ENCODE measurements at places on chromosomes 6 and 20.

DNA sequence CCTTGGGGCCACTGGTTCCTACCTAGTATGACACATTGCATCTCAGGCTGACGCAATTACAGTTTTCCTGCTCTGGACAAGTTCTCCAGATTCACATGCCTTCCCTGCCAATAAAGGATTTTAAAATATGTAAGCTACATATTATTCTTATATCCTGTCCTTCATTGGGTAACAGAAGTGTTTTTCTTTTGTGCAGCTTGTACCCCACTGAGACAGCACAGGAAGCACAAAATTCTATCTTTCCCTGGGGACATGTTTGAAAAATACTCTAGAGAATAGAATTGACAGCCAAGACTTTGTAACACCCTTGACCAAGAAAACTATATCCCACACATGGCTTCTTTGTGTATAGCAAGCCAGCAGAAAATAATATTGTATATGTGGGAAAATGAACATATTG lies 456.8 kb downstream of the MAFB start:
- DNase-seq: no peak

DNA sequence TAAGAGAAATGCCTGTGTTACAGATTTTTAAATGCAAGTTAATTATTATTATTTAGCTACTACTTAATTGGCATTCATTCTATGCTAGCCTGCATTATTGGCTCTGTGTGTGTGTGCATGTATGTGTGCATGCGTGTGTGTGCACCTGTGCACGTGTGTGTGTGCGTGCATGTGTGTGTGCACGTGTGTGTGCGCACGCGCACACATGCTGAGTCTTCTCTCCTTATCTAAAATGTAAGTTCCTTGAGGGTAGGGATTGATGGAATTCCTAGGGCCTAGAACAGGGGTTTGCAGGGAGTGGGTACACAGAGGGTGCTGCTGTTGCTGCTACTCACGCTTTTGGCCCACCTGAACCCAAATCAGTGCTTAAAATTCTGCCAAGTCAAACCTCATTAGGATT lies 43.8 kb upstream of the NEDD9 start:
- no peak for DNase-seq

DNA sequence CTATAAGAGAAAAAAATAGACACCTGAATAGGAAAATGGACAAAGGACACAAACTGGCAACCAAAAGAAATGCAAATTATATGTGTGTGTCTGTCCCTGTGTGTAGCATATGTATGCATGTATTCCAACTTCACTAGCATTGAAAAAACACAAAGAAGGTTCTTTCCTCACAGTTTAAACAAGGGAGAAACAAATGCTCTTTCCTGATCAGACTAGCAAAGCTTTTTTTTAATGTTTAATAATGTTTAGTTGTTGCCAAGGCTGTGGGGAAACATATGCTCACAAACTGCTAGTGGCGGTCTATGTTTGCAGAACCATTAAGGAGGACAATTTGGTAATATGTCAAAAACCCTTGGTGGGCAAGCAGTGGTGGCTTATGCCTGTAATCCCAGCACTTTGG lies 22.4 kb downstream of the SMLR1 start:
- no peak for DNase-seq

DNA sequence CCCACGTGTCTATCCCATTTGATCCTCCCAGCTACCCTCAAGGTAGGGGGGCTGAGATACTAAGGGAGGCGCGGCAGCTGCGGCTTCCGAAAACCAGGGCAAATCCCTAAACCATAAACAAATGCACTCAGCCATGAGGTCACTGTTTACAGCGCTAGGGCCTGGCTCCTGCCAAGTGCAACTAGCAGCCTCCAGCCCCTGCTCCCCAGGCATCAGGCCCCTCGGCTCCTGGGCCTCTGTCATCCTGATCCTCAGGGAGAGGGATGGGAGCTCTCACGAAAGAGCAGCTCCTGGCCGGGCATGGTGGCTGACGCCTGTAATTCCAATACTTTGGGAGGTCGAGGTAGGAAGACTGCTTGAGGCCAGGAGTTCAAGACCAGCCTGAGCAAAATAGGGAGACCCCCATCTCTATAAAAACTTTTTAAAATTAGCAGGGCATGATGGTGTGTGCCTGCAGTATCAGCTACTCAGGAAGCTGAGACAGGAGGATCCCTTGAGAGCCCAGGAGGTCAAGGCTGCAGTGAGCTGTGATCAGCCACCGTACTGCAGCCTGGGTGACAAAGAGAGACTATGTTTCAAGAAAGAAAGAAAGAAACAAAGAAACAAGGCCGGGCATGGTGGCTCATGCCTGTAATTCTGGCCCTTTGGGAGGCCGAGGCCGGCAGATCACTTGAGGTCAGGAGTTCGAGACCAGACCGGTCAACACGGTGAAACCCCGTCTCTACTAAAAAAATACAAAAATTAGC lies 42.5 kb upstream of the TLDC2 start:
- DNase-seq: no peak

DNA sequence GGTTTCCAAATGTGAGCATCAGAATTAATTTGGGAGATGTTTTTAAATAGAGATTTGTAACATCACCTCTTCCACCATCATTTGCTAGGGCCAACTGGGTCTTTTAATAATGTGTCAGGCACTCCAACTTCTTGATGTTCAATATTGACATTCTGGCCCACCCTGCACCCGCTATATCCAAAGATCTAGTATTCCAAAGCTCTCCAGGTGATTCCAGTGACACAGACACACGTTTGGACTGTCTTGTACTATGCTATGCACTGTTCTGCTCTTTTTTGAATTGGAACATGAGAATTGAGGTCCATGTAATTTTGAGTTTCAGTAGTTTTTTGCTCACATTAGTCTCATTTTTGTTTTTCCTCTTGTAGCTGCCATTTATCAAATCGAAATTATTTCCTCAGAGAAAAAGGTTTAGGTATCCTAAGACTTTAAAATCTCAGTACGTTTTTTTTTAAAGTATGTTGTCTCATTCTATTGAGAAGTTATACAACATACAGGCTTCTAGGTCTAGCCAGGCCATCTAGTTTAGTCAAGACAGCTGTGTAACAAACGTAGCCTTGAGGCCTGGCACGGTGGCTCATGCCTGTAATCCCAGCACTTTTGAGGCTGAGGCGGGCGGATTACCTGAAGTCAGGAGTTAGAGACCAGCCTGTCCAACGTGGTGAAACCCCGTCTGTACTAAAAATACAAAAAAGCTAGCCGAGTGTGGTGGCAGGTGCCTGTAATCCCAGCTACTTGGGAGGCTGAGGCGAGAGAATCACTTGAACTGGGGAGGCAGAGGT lies 3.1 kb downstream of the BICRAL start:
- no peak for DNase-seq

GRCh38 chr6:41901882-41902519 lies 6.8 kb upstream of the USP49 start:
- no peak for DNase-seq

DNA sequence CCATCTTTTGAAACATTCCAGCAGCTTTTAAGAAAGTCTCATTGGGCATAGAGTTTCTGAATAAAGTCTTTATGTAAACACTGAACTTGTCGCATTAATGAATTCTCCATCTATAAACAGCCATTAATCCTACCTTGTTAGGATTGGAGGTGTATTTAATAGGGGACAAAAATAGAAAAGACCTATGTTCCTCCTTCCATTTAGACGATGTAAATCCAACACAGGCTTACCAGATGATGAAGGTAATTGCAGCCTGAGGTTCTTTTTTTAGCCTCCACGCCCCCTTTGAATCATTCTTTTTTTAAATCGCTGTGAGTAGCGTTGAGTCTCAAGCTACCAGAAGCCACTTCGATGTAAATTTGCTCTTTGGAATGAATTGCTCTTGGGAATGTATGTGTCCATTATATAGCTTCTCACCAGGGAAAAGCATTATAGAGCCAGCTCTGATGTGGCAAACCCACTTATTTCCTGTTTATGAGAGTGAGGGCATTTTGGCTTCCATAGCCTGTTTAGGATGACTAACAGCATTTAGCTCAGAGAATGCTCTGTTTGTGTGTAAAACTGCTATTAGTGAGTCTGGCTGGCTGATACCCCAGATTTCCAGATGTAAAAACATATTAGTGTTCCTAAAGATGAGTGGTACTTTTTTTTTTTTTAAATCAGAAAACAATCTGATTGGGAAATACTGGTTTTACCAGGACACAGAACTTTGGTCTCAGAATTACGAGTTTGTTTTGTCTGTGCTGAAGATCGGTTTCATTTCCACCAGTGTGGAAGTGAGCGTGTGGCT lies 74.9 kb upstream of the CLDN20 start:
- no peak for DNase-seq

DNA sequence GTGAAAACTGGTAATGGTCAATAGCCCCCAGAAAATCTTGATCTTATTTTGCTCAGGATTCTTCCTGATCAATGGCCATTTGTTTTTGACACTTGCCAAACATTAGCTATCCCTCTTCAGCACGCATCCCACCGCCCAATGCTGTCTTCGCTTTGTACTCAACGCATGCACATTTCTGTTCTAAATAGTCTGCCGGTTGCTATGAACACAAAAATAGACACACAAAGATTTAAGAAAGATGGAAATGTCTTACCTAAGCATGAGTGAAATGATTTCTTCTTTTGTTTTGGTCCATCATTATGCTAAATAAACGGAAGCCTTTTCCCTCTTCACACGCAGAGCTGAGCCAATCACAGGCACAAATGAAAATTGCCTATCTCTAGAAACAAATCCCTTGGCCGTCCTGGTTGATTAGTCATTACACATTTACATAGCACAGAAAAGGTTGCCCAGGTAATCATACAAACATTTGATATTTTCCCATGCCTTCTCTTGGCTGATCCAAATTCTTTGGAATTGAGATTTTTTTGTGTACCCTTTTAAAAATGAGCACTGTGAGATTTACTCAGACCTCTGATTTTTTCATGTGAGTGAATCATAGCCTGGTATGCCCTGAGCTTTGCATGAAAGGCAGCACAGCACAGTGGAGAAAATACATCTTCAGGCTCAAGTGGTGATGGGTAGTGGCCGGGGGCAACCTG lies 70.5 kb upstream of the FAM184A start:
- DNase-seq: no peak

DNA sequence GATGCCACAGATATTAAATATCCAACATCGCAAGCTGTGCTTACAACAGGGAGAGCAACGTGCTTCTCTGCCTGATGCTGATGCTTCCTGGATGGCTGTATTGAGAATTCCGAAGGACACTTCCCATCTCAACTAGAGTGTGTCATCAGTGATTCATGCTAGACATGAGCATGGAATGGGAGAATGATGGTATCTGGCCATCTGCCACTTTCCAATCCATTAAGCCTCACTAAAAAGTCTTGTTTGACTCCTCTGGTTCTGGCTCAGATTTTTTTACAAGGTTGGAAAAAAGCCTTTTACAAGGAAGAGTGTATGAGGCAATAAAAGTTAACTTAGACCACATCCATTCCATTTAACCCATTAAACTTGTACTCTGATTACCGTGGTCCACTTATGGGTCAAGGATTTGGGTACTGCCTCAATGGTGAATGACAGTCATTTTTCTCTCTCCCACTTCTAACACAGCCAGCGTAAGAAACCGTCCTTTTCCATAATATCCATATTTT lies 265.3 kb downstream of the UST start:
- no peak for DNase-seq

DNA sequence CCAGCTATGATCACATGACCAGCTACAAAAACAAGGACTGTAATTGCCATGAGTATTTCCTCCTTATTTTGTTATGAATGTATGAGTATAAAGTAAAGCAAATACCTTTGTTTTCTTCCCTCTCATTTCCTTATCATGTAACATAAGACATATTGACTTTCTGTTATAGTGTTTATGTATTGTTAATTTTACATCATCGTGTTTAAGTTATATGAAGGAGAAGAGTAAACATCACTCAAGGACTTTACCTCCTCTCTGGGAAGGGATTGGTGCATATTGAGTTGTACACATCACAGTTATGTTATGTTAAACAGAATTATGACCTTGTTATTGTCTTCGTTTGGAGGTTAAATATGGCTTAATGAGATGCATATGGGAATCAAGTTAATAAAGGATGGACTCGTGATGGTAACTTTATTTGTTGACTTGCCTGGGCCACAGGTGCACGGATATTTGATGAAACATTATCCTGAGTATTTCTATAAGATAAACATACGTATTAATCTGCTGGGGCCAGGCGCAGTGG lies 57.3 kb upstream of the CNKSR3 start:
- no peak for DNase-seq

DNA sequence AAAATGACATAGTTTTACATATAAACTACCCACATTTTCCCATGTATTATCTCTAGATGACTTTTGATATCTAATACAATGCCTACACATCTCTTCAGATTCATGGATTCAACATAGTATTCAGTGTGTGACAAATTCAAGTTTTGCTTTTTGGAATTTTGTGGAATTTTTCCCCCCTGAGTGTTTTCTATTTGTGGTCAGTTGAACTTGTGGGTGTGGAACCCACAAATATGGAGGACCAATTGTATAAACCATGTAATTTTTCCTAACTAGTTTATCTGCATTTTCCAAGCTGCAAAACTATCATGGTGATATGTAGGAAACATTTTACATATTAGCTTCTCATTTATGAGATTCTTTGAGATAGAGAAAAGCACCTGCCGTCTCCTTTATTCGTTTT lies 374.3 kb upstream of the SOX4 start:
- DNase-seq: no peak

DNA sequence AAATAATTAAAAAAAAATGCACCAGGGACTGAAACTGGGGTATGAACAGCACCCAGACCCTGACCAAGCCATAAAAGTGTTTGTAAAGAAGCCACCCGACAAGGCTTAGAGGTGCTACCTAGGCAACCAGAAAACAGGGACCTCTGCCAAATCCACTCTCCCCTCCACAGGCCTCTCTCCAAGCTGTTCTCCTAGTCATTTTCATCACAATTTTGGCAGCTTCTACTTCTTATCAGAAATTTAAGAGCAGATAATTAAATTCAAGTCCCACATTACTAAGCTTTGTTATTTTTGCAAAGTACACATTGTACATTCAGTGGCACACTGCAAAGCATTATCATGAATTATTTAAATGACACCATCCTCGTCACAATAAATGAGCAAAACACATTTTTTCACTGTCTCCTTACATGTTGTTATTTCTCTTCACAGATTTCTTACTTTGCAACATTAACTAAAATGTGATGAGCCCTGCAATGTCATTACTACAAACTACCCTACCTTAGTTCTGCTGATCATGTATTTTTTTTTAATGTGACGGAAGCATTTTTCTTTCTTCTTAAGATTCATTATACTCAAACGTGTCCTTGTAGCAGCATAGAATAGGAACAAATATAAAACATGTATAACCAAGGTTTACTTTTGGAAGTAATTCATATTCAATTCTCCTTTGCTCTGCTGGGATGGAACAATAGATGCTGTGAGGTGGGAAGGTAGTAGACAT lies 38.1 kb downstream of the ECT2L start:
- peak; percentile 94 for DNase-seq

- no peak for DNase-seq
These were observed 424.5 kb downstream of the HTR1B start for GRCh38 chr6:77038807-77039206.
